ENCODE measurements at places on chromosomes 11 and 22.

- DNase-seq: no peak
Measured at GRCh38 chr22:21032037-21032867, at the start of gene SLC7A4. Gene SLC7A4, minus strand, starts transcription at chr22:21032561. Its CDS starts 749 bp downstream, at chr22:21031812.

- DNase-seq: no peak
Measured at GRCh38 chr11:6556139-6556949, 47.1 kb downstream of the RRP8 start.

DNA sequence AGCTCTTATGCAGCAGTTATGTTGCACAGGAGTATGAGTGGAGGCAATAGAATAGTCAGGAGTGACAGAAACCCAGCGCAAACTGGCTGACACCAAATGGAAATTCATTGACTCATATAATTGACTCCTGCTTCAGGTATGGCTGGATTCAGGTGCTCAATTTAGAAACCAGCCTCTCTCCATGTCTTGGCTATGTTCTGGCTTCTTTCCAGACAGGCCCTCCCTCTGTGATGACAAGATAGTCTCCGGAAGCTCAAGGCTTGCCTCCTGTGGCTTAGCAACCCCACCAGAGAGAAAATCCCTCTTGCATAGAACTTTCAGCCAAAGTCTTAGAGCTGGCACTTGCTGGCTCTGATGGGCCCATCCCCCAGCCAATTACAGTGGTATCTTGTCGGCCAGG is 28.1 kb upstream of the MN1 start:
- no peak for DNase-seq

GRCh38 chr11:99571094-99571493 is 550.3 kb downstream of the CNTN5 start:
- DNase-seq: no peak

GRCh38 chr11:96072592-96072991 is 148.7 kb upstream of the MTMR2 start:
- no peak for DNase-seq

DNA sequence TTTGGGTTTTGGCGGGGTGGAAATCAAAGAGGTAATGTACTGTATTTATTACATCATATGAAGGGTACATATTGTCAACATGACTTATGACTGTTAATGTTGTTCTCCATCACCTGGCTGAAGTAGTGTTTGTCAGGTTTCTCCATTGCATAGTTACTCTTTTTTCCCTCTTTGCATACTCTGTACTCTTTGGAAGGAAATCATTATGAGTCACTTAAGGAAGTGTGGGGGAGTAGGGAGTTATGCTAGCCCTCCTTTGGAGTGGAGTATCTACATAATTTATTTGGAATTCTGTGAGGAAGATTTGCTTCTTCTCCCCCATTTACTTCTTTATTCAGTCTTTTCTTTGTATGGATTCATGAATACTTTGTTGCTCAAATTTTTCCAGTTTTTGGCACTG is 3.6 kb upstream of the PGR start:
- DNase-seq: no peak

GRCh38 chr11:119680541-119681360 is 48.2 kb downstream of the NECTIN1 start:
- no peak for DNase-seq

GRCh38 chr22:22944268-22944985 is 56.8 kb downstream of the IGLL5 start:
- no peak for DNase-seq

- DNase-seq: no peak
Measured at GRCh38 chr11:58900479-58901420, 38.5 kb upstream of the GLYATL1 start.

DNA sequence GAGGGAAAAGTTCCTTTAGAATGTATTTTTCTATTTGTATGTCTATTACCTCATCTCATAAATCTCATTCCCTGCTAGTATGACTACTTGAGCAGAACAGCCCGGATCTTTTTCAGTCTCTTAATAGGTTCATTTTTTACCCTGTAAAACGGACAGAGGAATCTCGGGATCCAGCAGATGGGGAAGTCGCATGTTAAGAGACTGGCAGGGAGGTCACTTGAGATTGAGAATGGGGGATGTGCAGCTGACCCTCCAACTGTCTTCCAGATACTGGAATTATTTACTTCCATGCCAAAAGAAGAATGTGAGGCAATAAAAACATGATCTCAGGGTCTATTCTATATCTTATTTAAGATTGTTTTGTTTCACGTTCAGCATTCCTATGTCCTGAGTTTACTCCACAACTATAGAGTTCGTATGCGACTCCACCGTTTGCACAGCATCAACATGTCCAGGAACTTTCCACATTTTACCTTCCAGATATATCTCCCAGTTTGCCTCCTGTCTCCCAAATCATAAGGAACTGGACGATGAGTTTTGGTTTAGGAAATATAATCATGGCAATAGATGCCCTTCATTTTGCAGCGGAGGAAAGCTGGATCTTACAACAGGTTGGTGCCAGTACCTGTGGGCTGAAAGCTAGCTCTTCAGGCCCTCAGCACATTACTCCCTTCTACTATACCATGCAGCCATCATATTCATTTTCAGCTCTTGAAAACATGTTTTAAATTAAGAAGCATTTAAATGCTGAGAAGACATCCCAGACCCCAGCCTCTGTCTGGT is 181.5 kb downstream of the MAML2 start:
- DNase-seq: no peak

DNA sequence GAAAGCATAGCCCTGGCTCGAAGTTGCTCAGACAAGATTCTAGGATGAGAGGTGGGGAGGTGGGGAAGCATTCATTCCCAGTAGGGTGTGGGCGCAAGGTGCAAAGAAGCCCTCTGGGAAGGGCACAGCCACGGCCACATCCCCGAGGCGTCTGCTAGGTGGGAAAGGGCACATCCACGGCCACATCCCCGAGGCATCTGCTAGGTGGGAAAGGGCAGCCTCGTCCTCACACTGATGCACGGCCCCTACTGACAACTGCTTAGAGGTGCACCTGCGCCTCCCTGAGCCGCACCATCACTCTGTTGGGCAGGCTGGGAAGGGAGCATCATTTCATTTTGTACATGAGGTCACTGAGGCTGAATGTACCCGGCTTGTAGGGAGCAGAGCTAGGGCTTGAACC is 94.6 kb upstream of the PITPNB start:
- no peak for DNase-seq
